ENCODE measurements at places on chromosomes 16 and 17. TPM values are rescaled to one million over a fixed set of nuclear protein-coding genes. Genes with fewer than 3 reads are reported as not detected.
A peak's percentile ranks its signal among the peaks of the same experiment; 100 is the strongest.

LHX1 gene
- total RNA-seq, result not detected

OR3A3 gene
- total RNA-seq, result not detected

UMOD gene
- not detected for total RNA-seq

DNAAF1 gene
- 1.8 TPM for total RNA-seq

FOXC2 gene
- total RNA-seq, result 2.6 TPM

CLEC18A gene
- not detected for total RNA-seq

SOST gene
- total RNA-seq, result not detected

DNA sequence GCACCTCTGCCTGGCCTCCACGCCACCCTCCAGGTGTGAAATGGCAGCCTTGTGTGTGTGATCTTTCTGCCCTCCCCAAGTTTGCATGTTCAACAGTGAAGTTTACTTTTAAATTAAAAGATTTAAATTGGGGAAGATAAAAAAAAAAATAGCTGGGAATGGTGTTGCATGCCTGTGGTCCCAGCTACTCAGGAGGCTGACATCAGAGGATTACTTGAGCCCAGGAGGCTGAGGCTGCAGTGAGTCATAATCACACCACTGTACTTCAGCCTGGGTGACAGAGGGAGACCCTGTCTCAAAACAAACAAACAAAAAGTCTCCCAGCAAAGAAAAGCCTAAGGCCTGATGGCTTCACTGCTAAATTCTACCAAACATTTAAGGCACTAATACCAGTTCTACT, 35.4 kb upstream of the RNF43 start:
- no peak overlapping the region for H3K27ac ChIP-seq
- H3K4me1 ChIP-seq, result no peaks in the 10 kb centered on the region
- H3K4me3 ChIP-seq, result no peak overlapping the region
- H3K27me3 ChIP-seq, result no peaks in the 10 kb centered on the region
- H3K36me3 ChIP-seq, result no peaks in the 10 kb centered on the region
- DNase-seq, result no peak

DNA sequence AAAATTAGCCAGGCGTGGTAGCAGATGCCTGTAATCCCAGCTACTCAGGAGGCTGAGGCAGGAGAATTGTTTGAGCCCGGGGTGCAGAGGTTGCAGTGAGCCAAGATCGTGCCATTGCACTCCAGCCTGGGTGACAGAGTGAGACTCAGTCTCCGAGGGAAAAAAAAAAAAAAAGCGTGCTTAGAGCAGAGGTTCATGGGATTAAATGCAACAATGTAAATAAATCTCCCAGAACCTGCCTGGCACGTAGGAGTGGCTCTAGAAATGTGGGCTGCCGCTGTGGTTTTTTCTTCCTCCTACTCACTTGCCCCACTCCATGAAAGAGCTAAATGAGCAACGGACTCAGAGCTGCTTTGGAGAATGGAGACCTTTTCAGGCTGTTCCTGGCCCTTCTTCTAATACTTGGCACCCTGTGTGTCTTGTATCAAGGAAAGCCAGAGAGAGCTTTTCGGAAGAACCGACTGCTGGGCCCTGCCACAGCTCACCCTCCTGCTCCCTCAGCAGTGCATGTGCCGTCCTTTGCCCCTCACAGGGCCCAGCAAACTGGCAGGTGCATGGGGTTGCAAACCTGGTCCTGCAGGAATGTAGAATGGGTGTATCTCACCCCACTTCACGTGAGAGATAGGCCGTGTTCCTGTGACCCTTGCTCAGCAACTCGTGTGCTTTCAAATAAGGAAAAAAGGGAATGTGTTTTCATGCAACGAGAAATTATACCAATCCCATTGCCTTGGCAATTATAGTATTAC, 52.0 kb downstream of the LDHD start:
- H3K4me3 ChIP-seq, result no peak overlapping the region
- H3K27me3 ChIP-seq, result no peaks in the 10 kb centered on the region
- no peaks in the 10 kb centered on the region for H3K36me3 ChIP-seq
- peaks cover 24% of the 10 kb centered on the region for H3K4me1 ChIP-seq

DNA sequence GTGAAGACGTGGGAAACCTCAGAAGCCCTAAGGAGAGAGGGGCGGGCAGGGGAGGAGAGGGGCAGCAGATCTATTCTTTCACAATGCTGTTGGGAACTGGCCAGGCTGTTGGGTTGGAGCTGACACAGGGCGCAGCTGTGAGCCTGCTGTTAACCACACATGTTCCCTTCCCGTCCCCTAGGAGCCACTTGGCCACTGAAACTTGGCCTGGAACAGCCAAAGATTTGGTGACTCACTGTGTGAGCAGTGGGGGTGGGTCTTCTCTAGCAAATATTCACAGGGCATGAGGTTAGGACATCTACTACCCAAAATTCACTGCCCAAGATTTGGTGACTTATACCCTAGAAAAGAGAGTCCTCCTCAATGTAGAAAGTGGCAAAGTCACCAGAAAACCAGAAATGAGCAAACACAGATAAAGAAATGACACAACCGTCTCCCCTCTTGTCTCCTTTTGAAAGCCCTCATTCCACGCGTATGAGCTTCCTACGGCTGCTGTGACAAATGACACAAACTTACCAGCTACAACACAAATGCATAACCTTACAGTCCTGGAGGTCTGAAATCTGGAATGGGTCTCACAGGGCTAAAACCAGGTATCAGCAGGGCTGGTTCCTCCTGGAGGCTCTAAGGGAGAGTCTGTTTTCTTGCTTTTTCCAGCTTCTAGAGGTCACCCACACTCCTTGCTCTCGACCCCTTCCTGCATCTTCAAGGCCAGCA, 6.3 kb downstream of the TBC1D16 start:
- no peaks in the 10 kb centered on the region for H3K36me3 ChIP-seq
- no peaks in the 10 kb centered on the region for H3K27me3 ChIP-seq
- peaks cover 48% of the 10 kb centered on the region for H3K4me1 ChIP-seq

GRCh38 chr17:16989953-16990860, 18.3 kb upstream of the TNFRSF13B start:
- no peak overlapping the region for H3K4me3 ChIP-seq
- H3K27me3 ChIP-seq, result no peaks in the 10 kb centered on the region
- DNase-seq, result no peak
- no peaks in the 10 kb centered on the region for H3K4me1 ChIP-seq
- no peaks in the 10 kb centered on the region for H3K36me3 ChIP-seq
- no peak overlapping the region for H3K27ac ChIP-seq

GRCh38 chr16:3674513-3675295, 20.2 kb downstream of the DNASE1 start:
- DNase-seq, result no peak
- H3K4me3 ChIP-seq, result no peak overlapping the region
- no peaks in the 10 kb centered on the region for H3K4me1 ChIP-seq
- H3K27me3 ChIP-seq, result no peaks in the 10 kb centered on the region

- no peaks in the 10 kb centered on the region for H3K36me3 ChIP-seq
- no peak overlapping the region for H3K27ac ChIP-seq
- no peaks in the 10 kb centered on the region for H3K4me1 ChIP-seq
- DNase-seq, result no peak
- H3K4me3 ChIP-seq, result no peak overlapping the region
- no peaks in the 10 kb centered on the region for H3K27me3 ChIP-seq
Measured at GRCh38 chr17:72354071-72354470, 233.3 kb downstream of the SOX9 start.

GRCh38 chr17:61967729-61968128, 39.9 kb upstream of the INTS2 start:
- no peaks in the 10 kb centered on the region for H3K4me1 ChIP-seq
- no peaks in the 10 kb centered on the region for H3K27me3 ChIP-seq
- no peak overlapping the region for H3K27ac ChIP-seq
- H3K36me3 ChIP-seq, result peaks cover 75% of the 10 kb centered on the region

DNA sequence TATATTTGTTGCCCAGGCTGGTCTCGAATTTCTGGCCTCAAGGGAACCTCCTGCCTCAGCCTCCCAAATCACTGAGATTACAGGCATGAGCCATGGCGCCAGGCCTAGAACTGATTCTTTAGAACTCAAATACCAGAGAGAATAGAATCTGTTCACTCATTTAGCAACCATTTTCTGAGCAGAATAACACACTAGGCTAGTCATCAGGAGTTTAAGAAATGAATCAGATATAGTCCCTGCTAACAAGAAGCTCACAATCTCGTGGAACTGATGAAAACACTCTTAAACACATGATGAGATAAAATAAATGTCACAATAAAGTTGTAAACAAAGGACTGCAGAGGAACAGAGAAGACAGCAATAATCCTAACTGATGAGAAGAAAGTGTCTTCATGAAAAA, 55.8 kb upstream of the ADCY9 start:
- H3K4me1 ChIP-seq, result no peaks in the 10 kb centered on the region
- no peaks in the 10 kb centered on the region for H3K27me3 ChIP-seq
- no peak for DNase-seq

DNA sequence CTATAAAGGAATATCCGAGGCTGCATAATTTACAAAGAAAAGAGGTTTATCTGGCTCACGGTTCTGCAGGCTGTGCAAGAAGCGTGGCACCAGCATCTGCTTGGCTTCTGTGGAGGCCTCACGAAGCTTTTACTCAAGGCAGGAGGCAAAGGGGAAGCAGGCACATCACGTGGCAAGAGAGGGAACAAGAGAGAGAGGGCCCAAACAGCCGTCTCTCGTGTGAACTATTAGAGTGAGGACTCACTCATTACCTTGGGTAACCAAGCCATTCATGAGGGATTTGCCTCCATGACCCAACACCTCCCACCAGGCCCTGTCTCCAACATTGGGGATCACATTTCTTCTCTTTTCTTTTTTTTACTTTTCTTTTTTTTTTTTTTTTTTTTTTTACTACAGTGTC, 7.5 kb upstream of the ALKBH5 start:
- no peaks in the 10 kb centered on the region for H3K4me1 ChIP-seq
- no peaks in the 10 kb centered on the region for H3K36me3 ChIP-seq
- DNase-seq, result no peak
- no peaks in the 10 kb centered on the region for H3K27me3 ChIP-seq
- H3K4me3 ChIP-seq, result no peak overlapping the region

- no peaks in the 10 kb centered on the region for H3K36me3 ChIP-seq
- no peak overlapping the region for H3K4me3 ChIP-seq
- no peaks in the 10 kb centered on the region for H3K27me3 ChIP-seq
- DNase-seq, result no peak
Measured at GRCh38 chr17:57899822-57900221, 50.0 kb upstream of the MRPS23 start.

GRCh38 chr17:73172252-73172651, 7.4 kb downstream of the SSTR2 start:
- no peak overlapping the region for H3K27ac ChIP-seq
- H3K27me3 ChIP-seq, result no peaks in the 10 kb centered on the region
- DNase-seq, result no peak
- H3K36me3 ChIP-seq, result no peaks in the 10 kb centered on the region

DNA sequence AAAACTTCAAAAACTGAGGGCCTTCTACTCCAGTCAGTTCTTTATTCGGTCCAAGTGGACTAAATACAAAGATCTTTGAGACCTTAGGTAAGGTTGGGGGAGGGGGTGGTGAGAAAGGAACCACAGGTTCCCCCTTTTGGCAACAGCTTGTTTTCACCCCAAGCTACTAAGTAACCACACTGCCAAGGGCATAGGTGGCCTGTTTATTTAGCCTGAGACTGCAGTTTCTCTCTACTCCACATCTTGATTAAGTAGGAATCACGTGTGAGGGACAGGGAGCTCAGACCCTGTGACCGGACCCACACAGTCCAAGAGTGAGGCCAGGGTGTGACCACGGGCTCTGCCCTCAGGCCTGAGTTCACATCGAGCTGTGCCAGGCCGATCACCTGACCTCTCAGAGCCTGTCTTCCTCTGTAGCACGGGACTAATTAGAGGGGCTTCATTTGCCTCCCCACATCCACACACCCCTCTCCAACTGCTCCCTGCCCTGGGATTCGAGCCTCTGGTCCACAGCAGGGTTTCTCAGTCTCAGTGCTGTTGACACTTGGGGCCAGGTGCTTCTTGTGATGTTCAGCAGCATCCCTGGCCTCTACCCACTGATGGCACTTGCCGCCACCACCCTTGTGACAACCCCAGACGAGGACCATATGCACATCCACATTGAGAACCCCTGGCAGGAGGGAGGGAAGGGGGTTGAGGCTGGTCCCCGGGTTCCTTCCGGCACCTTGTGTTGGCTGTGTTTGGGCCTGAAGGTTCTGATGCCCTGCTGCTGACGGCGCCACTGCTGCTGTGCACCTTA, 17.8 kb downstream of the ST6GALNAC2 start:
- H3K36me3 ChIP-seq, result peaks cover 29% of the 10 kb centered on the region
- H3K27me3 ChIP-seq, result no peaks in the 10 kb centered on the region
- H3K27ac ChIP-seq, result peak overlapping the region; percentile 35
- peaks cover 32% of the 10 kb centered on the region for H3K4me1 ChIP-seq

DNA sequence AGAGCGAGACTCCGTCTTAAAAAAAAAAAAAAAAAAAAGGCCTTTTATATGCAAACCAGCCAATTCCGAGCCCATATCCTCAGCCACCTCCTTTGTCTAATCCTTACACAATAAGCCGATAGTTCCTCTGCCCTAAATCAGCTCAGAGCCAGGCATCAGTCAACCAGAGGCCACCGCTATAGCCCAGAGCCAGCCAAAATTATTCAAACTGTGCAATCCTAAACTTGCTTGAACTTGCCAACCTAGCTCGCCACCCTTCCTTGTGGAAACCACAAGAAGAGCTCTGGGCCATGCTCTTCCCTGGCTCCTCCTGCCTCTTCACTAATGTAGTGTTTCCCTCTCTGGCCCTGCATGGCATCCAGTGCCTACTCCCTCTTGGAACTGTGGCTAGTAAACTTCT, 17.7 kb downstream of the ITGAL start:
- H3K4me1 ChIP-seq, result no peaks in the 10 kb centered on the region
- H3K36me3 ChIP-seq, result no peaks in the 10 kb centered on the region
- no peak overlapping the region for H3K27ac ChIP-seq
- no peak for DNase-seq

DNA sequence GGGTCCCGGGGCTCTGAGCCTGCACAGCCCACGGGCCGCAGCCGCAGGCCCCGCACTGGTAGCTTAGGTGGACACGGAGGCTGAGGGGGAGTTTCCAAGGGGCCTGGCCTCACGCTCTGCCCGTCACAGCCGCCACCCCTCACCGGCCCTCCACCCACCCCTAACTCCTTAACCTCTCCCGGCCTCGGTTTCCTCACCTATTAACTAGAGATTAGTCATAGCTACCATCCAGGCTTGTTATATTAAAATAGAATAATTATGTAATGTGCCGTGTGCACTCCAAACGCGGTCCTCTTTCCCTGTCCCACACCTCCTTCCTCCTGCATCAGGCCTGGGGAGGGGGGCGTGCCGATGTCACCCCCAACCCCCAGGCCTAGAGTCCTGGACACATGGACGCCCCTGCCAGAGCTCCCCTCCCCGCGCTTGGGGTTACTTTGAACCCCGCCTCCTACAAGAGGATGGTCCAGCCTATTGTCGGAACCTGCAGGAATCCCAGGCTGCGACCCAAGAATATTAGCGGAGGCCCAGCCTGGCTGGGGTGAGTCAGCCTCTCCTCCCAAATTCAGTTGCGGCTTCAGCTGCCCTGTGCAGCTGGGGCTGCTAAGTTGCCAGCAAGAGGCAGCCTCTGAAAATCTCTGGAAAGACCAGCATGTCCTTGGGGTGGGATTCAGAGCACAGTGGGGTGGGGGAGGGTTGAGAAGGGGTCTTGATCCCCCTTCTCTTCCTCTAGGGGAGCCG, 17.3 kb downstream of the SOCS3 start:
- peak overlapping the region; percentile 52 for H3K4me3 ChIP-seq
- peak overlapping the region; percentile 91 for H3K27ac ChIP-seq
- no peaks in the 10 kb centered on the region for H3K36me3 ChIP-seq
- H3K27me3 ChIP-seq, result no peaks in the 10 kb centered on the region
- no peaks in the 10 kb centered on the region for H3K4me1 ChIP-seq
- no peak for DNase-seq

GRCh38 chr17:74610108-74610507, 13.4 kb downstream of the CD300E start:
- no peaks in the 10 kb centered on the region for H3K4me1 ChIP-seq
- no peaks in the 10 kb centered on the region for H3K36me3 ChIP-seq
- no peak for DNase-seq
- H3K4me3 ChIP-seq, result no peak overlapping the region
- no peaks in the 10 kb centered on the region for H3K27me3 ChIP-seq

- no peaks in the 10 kb centered on the region for H3K27me3 ChIP-seq
- H3K4me1 ChIP-seq, result no peaks in the 10 kb centered on the region
- DNase-seq, result peak; percentile 54
- peak overlapping the region; percentile 38 for H3K27ac ChIP-seq
- H3K4me3 ChIP-seq, result no peak overlapping the region
- no peaks in the 10 kb centered on the region for H3K36me3 ChIP-seq
Measured at GRCh38 chr17:50955667-50956120, 89.5 kb upstream of the TOB1 start.
